Testis (tissue), 5 donors: ENCODE measurements at places on chromosomes 1 and 21.

- H3K27me3 ChIP-seq, result no peaks in the 10 kb centered on the region
- no peaks in the 10 kb centered on the region for H3K36me3 ChIP-seq
- peak; percentile 21 for DNase-seq
- no peak within 1 kb of the TSS for H3K4me3 ChIP-seq
Measured at GRCh38 chr1:216422821-216423520, at the start of gene USH2A. USH2A (minus strand) TSS chr1:216423448; CDS start chr1:216422336, 1,112 bp downstream.

DNA sequence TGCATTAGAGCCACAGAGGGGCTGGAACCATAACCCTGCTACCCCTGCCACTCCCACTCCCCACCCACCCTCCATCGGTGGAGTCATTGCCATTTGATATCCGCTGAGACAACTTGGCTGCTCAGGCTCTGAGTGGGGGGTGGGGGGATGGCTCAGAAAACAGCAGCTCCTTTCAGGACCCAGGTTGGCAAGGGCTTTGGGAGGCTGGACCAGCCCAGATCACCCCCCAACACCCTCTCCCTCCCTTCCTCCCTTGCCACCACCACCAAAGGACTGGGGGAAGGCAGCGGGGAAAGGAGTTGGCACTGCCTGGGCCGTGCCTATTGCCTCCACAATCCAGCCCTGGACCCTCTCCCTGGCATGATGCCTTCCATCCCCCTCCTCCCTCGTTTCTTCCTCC, 1.7 kb downstream of the KCNJ10 start:
- H3K36me3 ChIP-seq, result no peaks in the 10 kb centered on the region
- no peaks in the 10 kb centered on the region for H3K27me3 ChIP-seq
- no peak for DNase-seq
- peaks cover 4% of the 10 kb centered on the region for H3K4me1 ChIP-seq
- no peak overlapping the region for H3K4me3 ChIP-seq
- no peak overlapping the region for H3K27ac ChIP-seq

DNA sequence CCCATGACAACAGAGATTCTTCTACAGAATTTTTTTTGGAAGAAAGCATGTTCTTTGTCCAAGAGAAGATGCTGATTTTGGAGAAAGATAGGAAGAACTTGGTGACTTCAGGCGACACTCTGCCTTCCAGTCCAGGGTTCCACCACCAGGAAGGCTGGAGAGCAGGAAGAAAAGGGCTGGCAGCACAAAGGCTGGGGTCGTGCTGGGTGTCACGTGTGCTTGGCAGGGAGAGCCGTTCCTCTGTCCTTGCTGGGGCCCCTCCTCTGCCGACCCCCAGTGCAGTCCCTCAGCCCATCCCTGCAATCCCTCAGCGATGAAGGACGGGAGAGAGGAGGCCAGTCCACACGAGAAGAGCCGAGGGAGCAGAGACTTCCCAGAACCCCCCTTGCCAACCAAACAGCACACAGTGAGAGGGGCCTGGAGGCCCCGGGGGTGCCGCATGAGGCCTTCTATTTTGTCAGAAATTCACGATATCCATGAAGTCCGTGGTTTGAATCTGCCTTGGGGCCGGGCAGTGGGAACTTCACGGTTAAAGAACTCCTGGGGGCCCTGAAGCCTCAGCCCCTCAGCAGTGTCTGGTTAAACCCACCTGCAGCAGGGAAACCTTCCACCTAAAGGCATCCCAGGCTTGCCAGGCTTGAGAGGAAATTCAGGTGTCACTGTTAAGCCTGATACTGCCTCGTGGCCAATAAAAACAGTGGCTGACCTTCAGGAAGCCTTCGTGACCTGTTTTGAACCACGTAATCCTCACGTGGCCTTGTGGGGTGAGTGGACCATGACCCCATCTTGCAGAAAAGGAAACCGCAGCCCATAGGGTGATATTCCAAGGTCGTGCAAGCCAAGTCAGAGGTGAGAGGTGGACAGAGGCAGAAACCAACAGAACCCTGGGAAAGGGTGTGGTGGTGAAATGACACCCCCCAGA, 3.4 kb downstream of the KRTAP10-12 start:
- DNase-seq, result peak; percentile 4
- no peaks in the 10 kb centered on the region for H3K36me3 ChIP-seq
- H3K4me1 ChIP-seq, result no peaks in the 10 kb centered on the region
- H3K4me3 ChIP-seq, result no peak overlapping the region
- no peak overlapping the region for H3K27ac ChIP-seq

DNA sequence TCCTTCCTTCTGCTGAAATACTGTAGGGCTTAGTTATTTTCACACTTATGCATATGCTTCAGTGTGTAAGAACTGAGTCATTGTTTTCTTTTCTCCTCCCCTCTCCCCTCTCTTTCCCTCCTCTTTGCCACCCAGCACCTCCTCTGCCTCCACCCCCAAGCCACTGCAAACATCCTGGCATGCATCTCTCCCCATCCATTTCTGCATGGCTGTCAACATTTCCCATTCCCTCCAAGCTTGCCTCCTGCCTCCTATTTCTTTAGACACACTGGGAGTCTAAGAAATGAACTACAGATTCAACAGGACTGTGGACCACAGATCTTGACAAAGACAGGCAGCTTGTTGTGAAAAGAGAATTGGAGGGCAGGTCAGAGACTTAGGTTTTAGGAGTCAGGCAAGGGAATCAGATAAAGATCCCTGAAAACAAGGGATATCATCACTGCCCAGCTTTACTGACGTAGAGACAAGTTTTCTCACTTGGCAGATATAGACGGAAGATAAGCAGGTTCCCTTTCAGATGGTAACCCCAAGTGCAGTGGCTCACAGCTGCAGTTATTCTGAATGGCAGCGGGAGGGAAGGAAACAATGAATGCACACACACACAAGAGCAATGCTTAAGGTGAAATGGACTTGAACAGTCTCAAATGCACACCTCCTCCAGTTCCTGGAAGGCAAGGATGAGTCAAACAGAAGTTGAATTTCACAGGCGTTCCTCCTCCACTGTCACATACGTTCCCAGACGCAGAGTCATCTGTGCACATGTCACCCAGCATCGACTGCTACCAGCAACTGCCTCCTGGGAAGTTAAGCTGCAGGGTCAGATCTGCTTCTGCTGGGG, 56.1 kb downstream of the HIVEP3 start:
- no peaks in the 10 kb centered on the region for H3K36me3 ChIP-seq
- DNase-seq, result no peak
- no peak overlapping the region for H3K27ac ChIP-seq
- no peak overlapping the region for H3K4me3 ChIP-seq

DNA sequence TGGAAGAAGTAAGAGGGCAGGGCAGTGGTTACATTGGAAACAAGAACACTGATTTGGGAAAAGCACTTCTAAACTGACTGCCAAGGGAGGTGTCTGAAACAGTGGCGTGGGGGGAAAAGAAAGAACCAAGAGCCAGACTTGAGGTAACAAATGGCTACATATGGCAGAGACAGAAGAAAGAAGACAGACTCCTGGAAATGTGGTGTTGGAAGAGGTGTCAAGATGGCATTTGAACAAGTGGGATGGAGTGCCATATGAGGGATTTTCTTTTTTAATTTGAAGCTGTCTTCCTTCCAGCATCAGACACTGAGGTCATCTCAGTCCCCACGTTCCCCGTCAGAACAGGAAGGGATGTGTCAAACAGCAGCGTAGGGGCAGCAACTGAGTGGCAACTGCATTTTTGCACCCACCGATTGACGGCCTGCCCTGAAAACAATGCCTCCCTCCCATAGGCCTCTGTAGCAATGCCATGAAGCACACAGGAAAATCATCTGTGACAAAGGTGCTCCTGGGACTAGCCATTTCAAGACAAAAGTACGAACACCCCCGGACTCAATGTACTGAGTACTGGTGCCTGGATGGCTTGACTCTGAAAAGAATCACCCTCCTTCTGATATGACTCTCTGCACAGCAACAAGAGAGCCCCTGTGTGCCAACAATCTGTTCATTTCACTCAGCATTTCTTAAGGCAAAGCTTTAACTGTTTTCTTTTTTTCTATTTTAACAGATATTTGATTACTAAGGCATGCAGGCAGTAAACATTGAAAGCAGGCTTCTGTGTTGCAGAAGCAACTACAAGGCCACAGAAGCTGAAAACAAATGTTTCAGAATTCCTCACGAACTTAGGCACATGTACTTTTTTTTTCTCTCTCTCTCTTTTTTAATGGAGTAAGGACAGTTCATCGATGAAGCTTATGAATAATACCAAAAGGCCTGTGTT, 37.0 kb downstream of the LPAR3 start:
- no peaks in the 10 kb centered on the region for H3K36me3 ChIP-seq
- no peaks in the 10 kb centered on the region for H3K27me3 ChIP-seq
- DNase-seq, result no peak
- H3K4me3 ChIP-seq, result no peak overlapping the region
- H3K27ac ChIP-seq, result peak overlapping the region; percentile 26

GRCh38 chr1:247087256-247087655, 8.6 kb upstream of the ZNF670 start:
- DNase-seq, result no peak
- H3K27me3 ChIP-seq, result no peaks in the 10 kb centered on the region
- H3K36me3 ChIP-seq, result no peaks in the 10 kb centered on the region
- H3K4me3 ChIP-seq, result no peak overlapping the region
- no peaks in the 10 kb centered on the region for H3K4me1 ChIP-seq

GRCh38 chr1:199290186-199290585, 651.3 kb downstream of the PTPRC start:
- no peaks in the 10 kb centered on the region for H3K4me1 ChIP-seq
- no peak overlapping the region for H3K4me3 ChIP-seq
- no peaks in the 10 kb centered on the region for H3K27me3 ChIP-seq
